SIG-M5 (cell line): ENCODE measurements at places on chromosomes 13 and 19.
A peak's percentile ranks its signal among the peaks of the same experiment; 100 is the strongest.

DNA sequence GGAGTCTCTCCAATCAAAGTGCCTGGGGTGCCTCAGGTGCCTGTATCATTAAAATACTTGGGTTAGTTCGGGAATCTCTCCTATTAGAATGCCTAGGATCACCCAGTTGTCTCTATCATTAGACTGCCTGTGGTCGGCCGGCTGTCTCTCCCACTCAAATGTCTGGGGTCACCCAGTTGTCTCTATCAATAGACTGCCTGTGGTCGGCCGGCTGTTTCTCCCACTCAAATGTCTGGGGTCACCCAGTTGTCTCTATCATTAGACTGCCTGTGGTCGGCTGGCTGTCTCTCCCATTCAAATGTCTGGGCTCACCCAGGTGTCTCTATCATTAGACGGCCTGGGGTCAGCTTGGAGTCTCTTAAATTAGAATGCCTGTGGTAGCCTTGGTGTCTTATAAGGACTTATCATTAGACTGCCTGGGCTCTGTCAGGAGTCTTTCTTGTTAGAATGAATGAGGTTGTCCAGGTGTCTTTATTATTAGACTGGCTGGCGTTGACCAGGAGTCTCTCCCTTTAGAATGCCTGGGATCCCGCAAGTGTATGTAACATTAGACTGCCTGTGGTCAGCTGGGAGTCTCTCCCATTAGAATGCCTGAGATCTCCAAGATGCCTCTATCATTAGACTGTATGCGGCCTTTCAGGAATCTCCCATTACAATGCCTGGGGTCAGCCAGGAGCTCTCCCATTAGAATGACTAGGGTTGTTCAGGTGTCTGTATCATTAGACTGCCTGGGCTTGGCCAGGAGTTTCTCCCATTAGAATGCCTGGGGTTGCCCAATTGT lies 1555.5 kb downstream of the UQCRFS1 start:
- no peak for DNase-seq

DNA sequence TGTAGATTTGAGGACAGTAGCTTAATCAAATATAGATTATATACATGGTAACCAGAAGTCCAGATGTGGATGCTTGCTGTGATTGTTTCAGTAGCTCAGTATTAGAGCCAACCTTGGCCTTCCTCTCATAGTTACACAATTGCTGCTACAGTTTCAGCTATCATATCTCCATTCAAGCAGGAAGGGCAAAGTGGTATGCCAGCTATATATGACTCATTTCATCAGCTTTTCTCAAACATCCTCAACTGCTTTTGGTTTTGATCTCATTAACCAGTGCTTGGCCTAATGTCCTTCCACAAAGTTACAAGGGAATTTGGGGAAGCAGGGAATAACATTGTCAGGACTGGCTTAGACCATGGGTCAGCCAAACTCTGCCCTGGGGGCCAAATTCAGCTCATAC lies 73.0 kb upstream of the MAB21L1 start:
- DNase-seq = no peak

GRCh38 chr13:47288546-47288945 lies 391.7 kb upstream of the HTR2A start:
- DNase-seq = no peak

DNA sequence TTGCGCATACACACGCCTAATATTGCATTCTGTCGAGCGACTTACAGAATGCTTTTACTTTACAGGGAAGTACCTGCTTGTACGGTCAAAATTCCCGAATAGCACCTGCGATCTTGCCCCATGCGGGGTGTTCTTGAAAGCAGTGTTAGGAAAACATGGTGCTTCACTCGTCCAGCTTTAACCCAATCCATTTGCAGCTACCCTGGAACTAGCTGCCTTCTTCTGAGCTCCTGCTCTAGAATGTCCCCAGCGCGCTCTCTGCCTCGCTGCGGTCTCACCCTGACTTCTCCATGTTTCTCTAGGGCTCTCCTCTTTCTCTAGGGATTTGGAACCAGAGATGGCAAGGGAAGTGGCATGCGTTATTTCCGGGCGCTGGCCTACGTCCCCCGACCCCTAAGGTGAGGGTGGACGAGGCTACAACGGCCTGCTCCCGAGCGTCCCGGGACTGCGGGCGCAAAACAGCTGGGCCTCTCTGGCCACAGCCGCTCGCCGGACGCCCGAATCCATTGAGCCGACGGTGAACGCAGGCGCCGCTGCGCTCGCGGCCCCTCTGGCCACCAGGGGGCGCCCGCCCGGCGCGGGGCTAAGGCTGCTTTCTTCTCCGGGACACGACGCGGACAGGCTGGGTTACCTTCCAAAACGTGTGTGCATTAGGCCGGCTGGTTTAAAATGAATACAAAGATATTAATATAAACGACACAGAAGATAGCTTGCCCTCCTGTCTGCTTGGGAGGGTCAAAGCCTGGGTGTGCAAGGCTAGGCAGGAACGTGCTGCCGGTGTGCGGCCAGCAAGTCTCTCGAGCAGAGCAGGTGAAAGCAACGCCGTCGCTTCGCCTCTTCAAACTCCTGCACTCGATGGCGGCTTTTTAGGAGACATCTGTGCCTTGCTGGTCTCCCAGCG lies 1.8 kb upstream of the SPRY2 start:
- DNase-seq = peak; percentile 21

GRCh38 chr13:110499621-110500281 lies 61.8 kb downstream of the RAB20 start:
- no peak for DNase-seq

- no peak for DNase-seq
Observed at GRCh38 chr13:50644081-50644871, 199.2 kb downstream of the DLEU7 start.

- DNase-seq = no peak
Observed at GRCh38 chr13:51457086-51457815, 4.4 kb upstream of the INTS6 start.

DNA sequence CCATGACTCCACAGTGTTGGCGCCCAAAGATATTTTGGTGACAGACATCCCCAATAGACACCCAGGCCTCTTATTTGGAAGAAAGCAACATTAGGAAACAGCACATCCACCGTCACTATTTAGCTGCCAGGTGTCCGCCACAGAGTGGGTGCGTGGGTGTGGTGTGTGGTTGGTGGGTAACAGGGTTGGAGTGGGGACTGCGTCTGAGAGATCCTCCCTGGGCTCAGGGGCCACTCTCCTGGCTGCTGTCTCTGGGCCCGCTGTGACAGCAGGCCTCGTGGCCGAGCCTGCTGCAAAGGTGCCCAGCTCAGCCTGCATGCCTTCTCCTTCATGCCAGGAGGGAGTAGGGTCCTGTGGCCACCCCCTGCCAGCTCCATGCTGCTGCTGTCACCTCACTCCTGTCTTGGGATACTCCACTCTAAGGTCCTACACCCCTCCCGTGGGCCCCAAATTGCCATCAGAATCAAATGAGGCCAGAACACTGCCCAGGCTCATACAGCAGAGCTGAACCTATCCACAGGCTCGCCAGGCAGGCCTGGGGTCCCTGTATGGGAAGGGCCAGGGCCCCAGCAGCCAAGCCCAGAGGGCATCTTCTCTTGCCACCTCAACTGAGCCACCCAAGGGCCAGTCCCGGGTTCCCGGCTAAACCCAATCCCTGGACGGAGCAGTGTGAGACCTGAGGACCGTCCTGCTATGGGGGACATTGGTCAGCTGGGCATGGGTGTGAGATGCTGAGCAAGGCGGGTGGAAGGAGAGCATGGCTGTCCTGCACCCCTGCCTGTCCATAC lies 24.7 kb upstream of the TIMM44 start:
- no peak for DNase-seq

- DNase-seq = no peak
Observed at GRCh38 chr13:113095146-113096051, 10.2 kb upstream of the F7 start.

GRCh38 chr13:40624986-40625385 lies 41.5 kb downstream of the FOXO1 start:
- no peak for DNase-seq

GRCh38 chr19:38183251-38183897 lies 40.6 kb downstream of the DPF1 start:
- no peak for DNase-seq

GRCh38 chr19:9793071-9793591 lies 24.6 kb upstream of the ZNF846 start:
- no peak for DNase-seq

DNA sequence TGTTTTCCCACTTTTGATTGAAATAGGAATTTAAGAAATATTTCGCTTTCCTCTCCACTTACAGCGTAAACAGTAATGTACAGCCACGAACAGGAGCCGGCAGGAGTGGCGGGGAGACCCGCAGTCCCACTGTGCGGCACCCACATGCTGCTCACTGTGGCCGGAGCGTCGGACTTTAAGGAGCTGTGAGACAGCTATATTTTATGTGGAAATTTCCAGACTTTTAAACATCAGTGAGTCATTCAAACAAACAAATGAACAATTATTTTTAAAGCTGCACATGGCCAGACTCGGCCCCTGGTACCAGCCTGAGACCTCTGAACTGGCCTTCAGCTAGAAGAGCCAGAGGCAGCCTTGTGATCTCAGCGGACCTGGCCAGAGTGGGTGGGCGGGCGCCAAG lies 52.5 kb downstream of the CRYL1 start:
- no peak for DNase-seq

DNA sequence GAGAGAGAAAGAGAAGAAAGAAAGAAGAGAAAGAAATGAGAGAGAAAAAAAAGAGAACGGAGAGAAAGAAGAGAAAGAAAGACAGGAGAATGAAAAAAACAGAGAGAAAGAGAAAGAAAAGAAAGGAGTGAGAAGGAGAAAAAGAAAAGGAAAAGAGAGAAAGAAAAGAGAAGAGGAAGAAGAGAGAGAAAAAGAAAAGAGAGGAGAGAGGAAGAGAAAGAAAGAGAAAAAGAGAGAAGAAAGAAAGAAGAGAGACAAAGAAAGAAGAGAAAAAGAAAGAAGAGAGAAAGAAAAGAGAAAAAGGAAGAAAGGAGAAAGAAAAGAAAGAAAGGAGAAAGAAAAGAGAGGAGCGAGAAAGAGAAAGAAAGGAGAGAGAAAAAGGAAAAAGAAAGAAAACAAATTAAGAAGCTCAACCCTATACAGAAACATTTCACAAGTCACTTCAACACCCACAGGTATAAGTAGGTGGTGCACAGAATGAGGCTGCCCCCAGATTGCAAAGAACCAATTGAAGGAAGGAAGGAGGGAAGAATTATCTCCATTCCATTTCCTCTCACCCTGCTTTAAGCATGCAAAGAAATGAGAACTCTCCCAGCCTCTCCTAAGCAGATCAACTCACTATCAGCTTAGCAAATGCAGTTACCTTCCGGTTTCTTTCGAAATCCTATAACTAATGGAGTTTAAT lies 98.8 kb upstream of the CACNA1A start:
- DNase-seq = no peak

DNA sequence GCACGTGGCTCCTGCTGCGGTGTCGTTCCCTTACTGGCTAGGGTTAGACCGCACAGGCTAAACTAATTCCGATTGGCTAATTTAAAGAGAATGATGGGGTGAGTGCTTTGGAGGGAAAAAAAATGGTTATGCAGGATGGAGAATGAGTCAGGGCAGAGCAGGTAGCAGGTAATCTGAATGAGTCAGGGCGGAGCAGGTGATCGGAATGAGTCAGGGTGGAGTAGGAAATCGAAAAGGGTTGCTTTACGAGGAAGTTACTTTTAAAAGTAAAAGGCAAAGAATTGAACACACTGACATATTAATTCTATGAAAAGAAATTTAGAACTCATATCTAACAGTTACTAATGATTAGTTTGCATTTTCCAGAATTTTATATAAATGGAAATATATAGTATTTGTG lies 335.5 kb downstream of the FOXO1 start:
- DNase-seq = no peak

GRCh38 chr13:39840201-39840600 lies 184.7 kb downstream of the COG6 start:
- DNase-seq = no peak

GRCh38 chr13:72462166-72462565 lies 265.3 kb downstream of the MZT1 start:
- DNase-seq = no peak
